ENCODE measurements at places on chromosomes 7 and 10.
A peak's percentile ranks its signal among the peaks of the same experiment; 100 is the strongest.

DNA sequence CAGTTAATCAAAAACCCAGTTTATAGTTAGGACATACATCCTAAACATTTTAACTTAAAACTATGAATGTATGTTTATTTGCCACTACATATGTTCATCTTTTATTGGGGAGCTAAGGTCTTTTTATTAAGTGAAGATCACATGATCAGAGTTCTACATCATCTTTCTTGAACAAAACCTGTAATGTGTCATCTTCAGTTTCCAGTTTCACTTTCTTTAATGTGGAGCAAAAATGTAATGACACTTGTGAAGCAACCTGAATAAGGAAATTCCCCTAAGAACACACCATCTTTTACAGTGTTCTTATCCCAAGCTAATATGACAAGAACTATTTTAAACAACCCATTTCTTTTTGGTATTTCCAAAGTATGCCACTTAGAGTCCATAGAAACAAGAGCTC is 166.7 kb upstream of the BET1 start:
- no peak for DNase-seq

- no peak for DNase-seq
Measured at GRCh38 chr7:74290981-74291441, 1.8 kb downstream of the CLIP2 start.

DNA sequence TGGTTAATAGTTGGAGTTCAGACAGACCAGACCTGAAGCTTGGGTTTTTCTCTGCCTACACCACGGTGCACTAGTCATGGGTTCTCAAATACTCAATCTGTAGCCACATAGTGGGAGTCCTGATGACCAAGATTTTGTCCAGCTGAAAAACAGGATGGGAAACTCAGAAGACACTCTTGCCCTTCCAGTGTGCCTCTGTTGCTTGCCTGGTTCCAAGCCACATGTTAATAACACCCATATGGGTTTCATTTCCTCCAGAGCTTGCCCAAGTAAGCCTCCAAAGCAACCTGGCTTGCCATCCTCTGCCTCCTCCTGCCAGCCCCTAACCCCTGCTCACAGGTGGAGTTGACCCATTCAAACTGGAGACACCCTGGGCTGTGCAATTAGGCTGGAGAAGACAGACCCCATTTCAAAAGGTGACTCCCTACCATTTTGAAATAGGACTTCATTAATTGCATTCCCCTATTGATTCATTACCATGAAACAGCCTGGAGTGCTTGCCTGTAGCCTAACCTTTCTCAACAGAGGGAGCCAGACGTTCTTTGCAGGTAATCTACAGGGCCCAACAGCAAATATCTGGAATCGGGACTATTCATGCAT is 108.0 kb upstream of the HABP2 start:
- DNase-seq = no peak

GRCh38 chr7:44056681-44057080 is 8.7 kb downstream of the PGAM2 start:
- DNase-seq = no peak

- DNase-seq = no peak
Measured at GRCh38 chr7:134018306-134018705, 108.8 kb upstream of the LRGUK start.

GRCh38 chr10:30556189-30556588 is 73.4 kb downstream of the LYZL2 start:
- no peak for DNase-seq

GRCh38 chr10:48924988-48925387 is 14.7 kb downstream of the LRRC18 start:
- no peak for DNase-seq

DNA sequence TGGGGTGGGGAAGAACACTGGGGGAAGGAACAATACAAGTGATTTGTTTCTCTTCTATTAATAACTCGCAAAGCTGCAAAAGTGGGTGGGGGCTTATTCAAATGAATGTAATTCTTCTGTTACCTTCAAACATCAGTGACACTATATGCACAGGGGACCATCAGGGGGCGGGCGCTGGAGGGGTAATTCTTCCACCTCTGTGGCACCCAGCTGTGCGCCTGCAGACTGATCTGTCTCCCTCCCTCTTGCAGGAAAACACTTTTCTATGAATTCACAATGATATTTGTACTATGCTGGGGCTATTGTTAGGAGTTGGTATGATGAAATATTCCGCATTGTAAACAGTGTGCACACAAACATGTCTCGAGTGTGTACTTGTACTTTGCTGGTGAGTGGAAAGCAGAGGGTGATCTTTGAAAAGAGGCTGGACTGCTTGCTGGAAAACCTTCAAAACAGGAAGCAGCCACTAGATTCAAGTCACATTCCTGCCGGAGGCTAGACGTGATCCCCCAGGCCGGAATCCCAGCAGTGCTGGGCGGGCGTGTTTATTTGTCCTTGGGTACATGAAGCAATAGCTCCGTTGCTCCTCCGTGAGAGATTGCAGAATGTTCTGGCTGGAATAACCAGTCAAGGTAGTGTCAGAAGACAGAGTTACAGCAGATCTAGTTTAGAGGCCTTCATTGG is 15.8 kb upstream of the BNIP3 start:
- DNase-seq = peak; percentile 94

- DNase-seq = peak; percentile 91
Measured at GRCh38 chr7:149071641-149072437, 18.7 kb downstream of the ZNF786 start.

DNA sequence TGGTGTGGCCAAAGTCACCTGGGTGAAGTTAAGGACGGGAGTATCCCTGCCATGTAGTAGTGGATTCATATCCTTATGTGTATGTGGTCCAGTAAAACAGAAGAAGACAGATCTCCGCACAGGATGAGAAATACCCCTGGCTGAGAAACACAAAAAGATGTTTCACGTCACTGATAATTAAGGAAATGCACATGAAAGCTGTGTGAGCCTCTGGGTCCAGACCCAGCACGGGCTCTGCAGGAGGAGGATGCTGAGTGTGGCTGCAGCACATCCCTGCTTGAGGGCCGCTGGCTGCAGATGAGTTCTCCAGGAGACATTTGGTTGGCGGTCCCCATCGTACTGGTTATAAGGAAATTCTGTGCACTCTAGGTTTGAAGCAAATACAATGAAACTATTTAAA is 8.2 kb upstream of the SUN1 start:
- DNase-seq = no peak

DNA sequence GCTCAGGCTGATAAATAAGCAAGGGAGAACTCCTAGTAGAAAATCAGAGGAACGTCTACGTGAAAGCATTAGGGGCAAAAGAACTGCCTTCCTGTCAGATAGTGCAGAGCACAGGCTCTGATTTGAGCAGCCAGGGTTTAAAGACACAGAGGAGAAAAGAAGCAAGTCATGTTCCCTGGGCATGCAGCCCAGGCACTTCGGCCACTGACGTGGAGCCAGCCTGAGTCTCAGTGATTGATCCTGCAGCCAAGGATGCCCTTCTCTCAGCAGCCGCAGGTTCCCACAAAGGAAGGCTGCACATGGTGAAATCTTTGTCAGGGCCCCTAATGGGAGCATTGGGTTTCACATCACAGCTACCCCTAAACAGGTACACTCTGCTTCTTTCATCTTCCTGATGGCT is 161.7 kb upstream of the HPS1 start:
- DNase-seq = no peak

DNA sequence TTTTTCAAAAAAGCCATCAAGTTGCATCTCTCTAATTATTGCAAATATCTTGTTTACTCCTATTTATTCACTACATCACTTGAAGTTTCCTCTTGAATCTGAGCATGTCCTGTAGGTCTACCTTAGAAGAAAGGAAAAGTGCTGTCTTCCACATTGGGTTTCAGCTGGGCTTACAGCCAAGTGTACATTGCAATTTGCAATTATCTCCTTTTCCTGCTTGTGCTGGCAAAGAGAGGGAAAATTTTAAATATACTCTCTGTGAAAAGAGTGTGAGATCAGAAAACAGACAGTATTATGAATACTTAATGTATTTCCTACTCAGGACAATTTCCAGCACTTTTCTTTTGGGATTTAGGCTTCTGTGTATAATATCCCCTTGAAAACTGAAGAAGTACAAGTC is 839.7 kb downstream of the CNTNAP2 start:
- DNase-seq = no peak

DNA sequence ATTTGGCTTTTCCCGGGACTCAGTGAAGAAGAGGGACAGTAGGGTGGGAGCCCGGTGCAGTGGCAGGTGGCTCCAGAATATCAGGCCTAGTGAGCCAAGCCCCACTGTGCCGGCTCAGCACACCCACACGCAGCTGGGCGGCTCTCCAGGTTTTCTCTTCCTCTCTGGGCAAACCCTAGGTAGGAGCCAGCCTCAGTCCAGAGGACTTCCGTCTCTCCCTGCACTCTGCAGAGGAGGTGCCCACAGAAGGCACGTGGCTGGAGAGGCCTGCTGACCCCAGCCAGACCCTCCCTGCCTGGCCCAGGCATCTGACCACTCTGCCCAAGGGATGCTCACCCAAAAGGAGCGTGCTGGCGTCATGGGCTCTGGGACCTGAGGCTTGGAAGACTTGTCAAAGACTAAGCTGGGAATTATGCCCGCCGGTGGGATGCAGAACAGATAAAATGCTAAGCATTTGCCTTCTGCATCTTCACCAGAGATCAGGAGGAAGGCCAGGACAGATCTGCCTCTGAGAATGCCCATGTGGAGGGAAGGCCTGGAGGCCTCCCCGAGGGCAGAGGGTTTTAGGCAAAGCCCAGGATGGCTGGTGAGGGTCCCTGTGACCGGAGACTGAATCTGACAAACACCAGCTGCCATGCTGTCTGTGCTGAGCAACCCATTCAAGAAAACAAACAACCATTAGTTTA is 40.2 kb downstream of the TCERG1L start:
- DNase-seq = no peak

DNA sequence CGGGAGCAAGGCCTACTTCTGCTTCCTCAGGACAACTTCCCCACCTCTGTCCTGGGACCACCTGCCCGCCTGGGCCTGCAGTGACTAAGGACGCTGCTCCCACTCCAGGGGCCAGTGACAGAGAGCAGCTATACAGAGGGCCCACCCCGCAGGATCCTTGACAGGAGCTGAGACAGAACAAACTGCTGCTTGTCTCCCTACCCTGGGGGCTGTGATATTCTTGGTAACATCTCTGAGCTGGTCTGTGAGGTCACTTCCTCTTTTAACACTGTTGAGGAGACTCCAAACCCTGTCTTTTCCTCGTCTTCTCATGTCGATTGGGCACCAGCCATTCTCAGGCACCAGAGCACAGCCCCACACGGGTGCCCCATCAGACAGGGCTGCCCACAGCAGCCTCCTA is 6.9 kb upstream of the MRPS24 start:
- DNase-seq = no peak

GRCh38 chr7:21352540-21353387 is 75.1 kb upstream of the SP4 start:
- DNase-seq = no peak

GRCh38 chr10:73800560-73801252 is 10.7 kb downstream of the NDST2 start:
- no peak for DNase-seq

DNA sequence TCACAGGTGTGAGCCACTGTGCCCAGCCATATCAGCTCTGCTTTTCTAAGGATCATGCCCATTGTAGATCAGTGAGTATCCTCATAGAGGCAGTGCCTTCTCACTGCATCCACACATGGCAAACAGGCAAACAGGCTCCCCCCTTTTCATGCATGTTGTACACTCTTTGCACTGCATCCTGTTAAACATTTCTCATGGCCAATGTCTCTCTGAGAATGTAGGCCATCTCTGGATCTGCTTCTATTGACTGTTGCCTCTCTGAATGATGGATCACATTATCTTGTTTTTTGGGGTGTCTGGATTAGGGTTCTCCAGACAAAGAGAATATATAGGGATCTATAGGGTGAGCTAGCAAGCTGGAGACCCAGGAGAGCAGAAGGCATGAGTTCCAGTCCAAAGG is 13.1 kb upstream of the PPIA start:
- no peak for DNase-seq

DNA sequence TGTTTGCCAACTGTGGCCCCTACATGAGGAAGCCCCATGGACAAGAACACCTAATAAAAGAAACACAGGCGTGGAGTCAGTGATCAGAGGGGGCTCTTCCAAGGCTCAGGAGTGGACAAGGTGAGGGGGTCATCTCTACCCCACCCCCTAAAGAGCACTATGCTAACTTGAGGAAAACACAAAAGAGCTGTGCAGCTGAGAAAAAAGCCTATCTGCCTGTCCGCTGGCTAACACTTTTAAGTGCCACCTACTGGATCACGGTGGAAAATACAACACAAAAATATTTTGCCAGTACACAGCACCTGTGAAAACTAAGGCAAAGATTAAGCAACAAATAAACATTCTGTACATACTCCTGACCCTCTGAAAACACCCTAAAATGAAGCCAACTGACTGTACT is 53.1 kb upstream of the COBL start:
- DNase-seq = no peak

- no peak for DNase-seq
Measured at GRCh38 chr7:111998326-111998725, 207.9 kb downstream of the DOCK4 start.

- DNase-seq = no peak
Measured at GRCh38 chr10:88840104-88840503, 11.5 kb downstream of the ANKRD22 start.

DNA sequence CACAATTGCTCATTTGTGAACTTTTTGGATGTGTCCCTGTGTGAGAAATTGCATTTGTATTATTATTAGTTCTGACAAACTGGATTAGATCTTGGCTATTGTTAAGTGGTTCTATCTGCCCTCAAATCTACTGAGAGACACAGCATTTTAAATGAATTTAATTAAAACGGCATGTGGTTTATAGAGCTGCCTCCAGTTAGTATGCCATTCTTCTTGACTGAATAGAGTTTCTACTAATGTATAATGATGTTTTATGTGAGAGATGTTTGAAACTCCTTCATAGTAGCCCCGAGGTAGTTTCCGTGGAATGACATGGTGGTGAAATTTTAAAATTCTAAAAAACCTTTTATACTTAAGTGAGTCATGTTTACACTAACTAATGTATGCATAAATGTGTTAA is 110.9 kb downstream of the DYNC1I1 start:
- DNase-seq = no peak

DNA sequence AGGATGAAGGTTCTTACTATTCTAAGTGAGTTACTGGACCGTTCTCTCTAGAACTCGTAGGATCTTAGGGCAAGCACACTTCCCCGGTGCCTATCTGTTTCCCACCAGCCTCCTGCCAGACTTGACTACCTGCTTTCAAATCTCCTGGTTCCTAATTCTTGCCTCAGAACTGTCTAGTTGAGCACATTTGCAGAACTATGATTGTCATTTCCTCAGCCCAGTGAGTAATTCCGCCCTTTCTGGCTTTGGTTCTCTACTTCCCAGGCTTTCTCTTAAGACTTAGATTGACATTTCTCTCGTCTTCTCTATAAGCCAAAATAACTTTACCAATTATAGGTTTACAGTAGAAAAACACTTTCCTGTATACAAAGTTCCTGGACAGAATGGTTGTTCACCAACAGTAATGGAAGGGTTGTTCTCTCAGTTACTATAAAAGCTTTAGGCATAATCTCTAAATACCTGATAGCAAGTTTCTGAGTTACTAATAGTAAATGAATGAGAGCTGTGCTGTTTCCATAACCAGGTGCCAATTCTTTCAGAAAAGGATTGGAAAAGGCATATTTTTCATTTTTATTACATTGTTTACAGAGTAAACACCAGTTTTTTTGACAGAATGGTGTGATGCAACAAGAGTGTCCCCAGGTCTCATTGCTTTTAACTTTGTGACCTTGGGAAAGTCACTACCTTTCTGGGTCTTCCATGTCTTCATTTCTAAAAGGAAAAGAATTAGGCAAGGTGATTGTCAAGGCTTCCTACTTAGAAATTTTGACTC is 41.1 kb downstream of the PLEKHA8 start:
- DNase-seq = no peak
